ENCODE measurements at places on chromosomes 2 and 18.

GRCh38 chr2:100408104-100408503 is 9.4 kb downstream of the CHST10 start:
- DNase-seq = no peak

- DNase-seq = no peak
Measured at GRCh38 chr2:236951830-236952475, 133.7 kb upstream of the COPS8 start.

DNA sequence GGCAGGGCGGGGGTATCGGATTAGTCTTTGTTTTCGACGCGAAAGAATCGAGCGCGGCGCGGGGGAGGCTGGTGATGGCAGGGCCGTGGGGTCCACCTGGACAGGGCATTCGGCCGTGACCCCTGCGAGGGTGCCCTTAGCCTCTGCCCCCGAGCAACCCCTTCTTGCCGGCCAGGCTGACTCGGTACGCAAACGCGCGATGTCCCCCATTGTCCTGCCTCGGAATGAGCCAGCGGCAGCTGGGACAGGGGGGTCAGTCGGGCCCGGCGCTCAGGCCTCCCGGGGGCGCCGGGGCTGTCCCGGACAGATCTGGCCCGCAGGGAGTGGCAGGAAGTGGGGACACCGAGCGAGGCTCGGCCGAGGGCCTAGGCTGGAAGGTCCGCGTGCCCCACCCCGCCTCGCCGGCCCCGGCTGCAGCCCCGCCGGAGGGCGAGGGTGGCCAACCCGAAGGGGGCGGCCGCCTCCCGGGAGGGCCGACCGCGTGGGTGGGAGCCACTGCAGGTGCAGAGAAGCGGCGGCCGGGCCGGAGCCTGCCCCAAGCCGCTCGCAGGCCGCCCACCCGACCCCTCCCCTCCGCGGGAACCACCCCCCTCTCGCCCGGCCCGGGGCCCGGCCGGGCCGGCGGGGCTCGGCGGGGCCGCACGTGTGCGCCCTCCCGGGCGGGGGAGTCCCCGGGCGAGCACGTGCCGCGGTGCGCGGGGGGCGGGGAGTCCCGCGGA is at the start of gene TET3:
Gene TET3 (plus strand): TSS at position 708 of the 719 bp plus-strand sequence. CDS start 1,494 bp downstream, outside the sequence.
- no peak for DNase-seq

GRCh38 chr2:76752506-76752905 is 769.7 kb downstream of the LRRTM4 start:
- DNase-seq = no peak

DNA sequence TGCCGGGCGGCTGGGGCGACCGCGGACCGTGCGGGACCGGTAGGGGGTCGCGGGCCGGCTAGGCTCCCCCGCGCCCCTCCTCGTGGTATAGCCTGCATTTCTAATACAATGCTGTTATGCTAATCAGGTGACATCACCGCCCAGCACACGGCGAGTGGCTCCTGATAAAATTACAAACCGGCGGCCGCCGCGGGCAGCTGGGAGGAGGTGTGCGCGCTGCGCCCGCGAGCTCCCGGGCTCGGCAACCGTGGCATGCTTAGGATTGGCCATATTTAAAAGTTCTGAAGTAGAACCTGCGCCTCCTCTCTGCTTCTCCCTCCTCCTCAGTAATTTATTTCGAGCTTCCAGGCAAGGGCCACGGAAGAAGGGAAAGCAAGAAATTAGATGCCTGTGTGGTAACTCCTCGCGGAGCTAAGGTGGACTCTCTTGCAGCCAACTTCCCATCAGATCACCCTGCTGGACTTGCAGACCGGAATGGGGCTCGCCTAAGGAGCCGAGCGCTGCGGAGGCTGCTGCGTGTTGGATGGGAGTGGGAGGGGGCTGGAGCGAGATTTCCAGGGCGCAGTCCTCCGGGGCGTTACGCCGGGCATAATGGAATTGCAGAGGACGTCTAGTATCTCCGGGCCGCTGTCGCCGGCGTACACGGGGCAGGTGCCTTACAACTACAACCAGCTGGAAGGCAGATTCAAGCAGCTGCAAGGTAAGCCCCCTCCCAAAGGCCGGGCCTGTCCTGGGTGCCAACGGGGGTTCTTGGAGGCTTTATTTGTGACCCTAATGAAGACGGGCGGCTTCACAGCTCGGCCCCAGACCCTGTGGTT is 102.3 kb downstream of the SPTBN1 start:
- peak; percentile 68 for DNase-seq

- DNase-seq = no peak
Measured at GRCh38 chr2:178536037-178536436, 55.8 kb downstream of the PLEKHA3 start.

GRCh38 chr2:165868211-165868610 is 74.2 kb upstream of the GALNT3 start:
- no peak for DNase-seq

DNA sequence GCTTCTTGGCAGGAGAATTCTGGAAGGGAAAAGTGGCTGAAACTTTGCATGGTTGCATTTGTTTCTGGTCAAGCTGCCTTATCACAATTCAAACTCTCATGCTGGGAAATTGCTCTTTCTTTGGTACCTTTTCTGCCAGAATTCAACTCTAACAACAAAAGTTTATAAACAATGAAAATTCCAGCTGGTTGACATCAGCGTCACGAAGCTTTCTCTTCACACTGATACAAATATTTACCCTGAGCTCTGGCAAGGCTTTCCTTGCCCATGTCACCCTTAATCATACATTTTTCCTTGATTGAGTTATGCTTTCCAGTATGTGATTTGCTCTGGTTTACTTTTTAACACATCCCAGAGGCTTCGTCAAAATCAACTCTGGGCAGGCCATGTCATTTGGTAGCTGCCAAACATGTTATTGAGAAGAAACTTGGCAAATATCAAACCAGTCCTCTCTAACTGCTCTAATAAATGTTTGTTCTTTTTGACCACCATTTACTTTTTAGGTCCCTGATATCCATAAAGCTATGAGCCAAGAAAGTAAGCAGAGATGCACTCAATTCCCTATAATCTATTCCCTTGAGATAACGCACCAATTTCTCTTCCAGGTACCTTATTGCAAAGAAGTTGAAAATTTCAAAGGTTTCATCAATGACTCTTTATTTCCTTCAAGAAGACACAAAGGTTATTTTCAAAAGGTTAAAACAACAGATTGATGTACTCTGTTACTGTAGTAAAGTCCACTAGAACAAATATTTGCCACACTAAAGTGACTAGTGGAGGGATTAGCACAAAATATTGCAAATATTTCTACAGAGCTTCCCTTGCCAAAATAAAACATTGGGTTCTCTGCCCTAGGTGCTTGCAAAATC is 1241.1 kb upstream of the ZEB2 start:
- DNase-seq = no peak

- no peak for DNase-seq
Measured at GRCh38 chr18:50619861-50620275, 60.0 kb downstream of the MAPK4 start.

DNA sequence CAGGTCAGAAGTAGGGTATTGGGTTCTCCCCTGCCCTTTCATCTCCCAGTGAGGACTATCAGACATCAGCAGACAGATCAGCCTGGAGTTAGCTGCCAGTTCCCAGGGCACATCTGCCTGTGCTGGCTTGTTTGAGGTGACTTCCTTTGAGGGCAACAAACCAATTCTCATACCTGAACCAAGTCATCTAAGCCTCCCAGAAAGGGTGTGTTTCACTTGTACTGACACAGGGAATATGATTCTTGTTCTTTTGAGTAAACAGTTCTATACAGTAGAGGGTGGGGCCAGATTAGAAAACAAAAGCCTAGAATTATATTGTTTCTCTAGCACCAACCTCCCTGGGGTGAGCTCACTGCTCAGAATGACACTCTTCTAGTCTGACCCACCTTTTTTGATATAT is 591.9 kb downstream of the SLC4A3 start:
- DNase-seq = no peak

- DNase-seq = no peak
Measured at GRCh38 chr2:231665245-231666170, 42.8 kb upstream of the PTMA start.

- DNase-seq = no peak
Measured at GRCh38 chr2:105504459-105504858, 105.6 kb upstream of the FHL2 start.

DNA sequence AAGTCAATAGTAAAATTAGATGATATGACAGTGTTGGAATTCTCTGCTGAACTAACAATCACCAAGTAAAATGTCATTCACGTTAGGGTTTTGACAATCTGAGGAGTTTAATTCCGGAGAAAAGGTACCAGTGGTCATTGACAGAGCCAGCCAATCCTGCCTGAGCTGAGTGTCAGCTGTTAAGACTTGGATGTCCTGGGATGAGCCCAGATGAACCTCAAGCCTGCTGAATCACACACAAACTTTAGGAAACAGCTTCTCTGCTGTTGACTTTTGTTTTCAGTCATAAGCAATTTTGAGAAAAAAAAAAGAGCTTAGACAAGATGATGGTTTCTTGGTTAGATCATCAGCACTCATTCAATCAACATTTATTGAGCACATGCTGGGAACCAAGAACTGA is 600.0 kb upstream of the SLC39A10 start:
- no peak for DNase-seq

- no peak for DNase-seq
Measured at GRCh38 chr18:35808796-35809195, 163.7 kb upstream of the RMP24 start.

- no peak for DNase-seq
Measured at GRCh38 chr2:128563348-128563687, 244.7 kb upstream of the HS6ST1 start.

DNA sequence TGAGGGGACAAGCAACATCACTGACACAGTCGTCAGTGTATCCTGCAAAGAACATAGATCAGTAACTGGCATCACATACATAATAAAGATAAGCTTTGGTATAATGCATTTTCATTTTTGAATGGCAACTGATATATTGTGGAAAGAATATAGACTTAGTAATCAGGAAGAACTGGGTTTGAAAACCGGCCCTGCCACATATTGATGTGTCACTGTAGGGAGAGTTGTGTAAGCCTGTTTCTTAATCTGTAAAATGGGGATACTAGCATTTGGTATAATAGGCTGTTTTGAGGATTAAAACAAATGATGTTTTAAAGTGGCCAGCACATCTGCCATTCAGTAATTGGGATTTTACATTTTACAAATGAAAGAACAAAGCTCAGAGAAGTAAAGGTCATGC is 277.8 kb upstream of the CNTNAP5 start:
- DNase-seq = no peak

DNA sequence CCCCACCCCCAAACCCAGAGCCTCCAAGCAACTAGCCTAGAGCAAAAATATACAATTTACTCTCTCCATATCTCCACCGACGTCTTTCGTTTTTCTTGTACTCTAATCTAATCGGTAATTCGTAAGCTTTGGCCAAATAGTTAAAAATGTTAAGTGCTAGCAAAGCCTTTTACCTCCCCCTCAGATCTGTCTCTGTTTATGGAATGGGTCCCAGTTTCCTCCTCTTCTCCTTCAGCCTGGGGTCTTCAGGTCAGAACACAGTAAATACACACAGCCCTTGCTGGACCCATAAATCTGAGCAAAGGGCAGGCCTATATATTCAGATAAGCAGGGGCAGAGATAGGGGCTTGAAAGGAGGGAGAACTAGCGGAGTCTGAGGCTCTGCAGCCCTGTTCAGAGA is 267.4 kb downstream of the MEIS1 start:
- no peak for DNase-seq

DNA sequence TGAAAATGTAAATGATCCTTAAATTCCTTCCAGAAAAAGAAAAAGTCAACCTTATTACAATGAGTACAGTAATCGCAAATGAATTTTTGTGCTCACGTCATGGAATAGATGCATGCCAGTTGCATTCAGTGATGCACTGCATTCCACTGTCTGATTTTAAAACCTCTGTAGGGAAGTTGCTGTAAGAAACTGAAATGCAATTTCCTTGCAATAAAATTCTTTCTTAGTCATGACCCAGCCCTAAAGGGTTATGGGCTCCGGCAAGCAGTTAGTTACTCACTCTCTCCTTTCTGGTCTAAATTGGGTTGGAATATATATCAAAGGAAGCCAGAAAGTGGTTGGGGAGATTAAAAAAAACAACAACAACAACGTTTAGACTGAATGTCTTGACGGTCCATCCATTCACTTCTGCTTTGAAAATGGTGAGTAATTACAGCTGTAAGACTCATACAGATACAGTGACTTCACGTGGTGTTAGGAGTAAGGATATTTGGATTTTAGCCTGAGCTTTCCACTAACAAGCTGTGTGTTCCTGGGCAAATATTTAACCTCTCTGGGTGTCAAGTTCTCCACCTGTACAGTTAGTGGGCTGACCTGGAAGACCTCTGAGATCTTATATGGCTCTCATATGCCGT is 8.6 kb upstream of the RND3 start:
- DNase-seq = no peak

GRCh38 chr2:241755166-241755565 is 20.7 kb downstream of the D2HGDH start:
- no peak for DNase-seq

DNA sequence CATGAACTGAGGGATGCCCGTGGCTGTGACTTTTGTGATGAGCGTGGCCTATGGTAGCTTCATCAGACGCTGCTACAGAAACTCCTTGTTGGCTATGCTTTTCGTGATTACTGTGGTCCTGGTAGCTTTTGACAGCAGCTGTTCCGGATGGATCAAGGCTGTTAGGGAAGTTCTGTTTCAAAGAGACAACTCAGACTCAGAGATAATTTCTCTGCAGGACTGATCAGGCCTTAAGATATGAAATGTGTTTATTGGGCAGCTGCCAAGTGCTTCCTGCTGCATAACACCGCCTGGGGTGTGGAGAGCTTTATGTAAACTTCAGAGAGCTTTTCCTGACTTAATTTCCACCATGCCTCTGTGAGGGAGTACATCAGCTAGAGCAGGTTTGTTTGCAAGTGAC is 243.8 kb downstream of the TSN start:
- no peak for DNase-seq

GRCh38 chr2:60541056-60541651 is 12.3 kb downstream of the BCL11A start:
- DNase-seq = no peak

GRCh38 chr18:40851014-40851429 is 1104.0 kb upstream of the PIK3C3 start:
- DNase-seq = no peak

- DNase-seq = no peak
Measured at GRCh38 chr18:51478908-51479307, 281.4 kb upstream of the MEX3C start.

DNA sequence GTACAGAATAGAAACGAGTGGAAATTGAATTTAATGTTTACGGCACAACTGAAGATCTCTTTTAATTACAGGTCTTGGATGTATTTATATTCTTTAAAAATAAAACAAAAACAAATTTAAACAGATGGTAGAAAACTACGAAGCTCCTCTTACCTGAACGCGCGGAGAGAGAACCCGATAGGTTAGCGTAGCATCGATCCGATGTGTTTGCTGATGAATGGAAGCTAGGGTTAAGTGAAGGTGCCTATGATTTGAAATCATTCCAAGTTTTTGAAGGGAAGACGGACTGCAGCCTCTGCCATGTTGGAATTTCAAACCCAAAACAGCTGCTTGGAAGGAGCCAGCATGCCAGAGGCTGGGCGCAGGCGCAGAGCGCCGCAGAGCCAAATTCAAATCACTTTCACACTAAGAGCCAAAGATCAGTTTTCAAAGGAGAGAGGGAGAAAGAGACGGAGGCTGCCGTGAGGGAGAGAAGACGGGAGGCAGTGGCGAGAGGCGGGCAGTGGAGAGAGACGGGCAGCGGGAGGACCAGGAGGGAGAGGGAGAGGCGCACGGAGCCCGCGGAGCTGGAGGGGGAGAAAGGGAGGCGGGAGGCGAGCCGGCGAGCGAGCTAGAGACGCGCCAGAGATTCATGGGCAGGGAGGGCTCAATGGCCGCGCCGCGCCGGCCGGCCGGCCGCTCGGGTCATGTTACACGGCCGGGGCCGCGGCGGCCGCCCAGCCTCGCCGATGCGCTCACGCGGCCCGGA is at the start of gene FIGN:
Gene FIGN (minus strand): TSS at position 324 of the 748 bp plus-strand sequence. CDS start 1,081 bp downstream, outside the sequence.
- DNase-seq = no peak

- no peak for DNase-seq
Measured at GRCh38 chr2:155389224-155389623, 690.7 kb downstream of the KCNJ3 start.
